ENCODE measurements at places on chromosomes 7 and 10.

DNA sequence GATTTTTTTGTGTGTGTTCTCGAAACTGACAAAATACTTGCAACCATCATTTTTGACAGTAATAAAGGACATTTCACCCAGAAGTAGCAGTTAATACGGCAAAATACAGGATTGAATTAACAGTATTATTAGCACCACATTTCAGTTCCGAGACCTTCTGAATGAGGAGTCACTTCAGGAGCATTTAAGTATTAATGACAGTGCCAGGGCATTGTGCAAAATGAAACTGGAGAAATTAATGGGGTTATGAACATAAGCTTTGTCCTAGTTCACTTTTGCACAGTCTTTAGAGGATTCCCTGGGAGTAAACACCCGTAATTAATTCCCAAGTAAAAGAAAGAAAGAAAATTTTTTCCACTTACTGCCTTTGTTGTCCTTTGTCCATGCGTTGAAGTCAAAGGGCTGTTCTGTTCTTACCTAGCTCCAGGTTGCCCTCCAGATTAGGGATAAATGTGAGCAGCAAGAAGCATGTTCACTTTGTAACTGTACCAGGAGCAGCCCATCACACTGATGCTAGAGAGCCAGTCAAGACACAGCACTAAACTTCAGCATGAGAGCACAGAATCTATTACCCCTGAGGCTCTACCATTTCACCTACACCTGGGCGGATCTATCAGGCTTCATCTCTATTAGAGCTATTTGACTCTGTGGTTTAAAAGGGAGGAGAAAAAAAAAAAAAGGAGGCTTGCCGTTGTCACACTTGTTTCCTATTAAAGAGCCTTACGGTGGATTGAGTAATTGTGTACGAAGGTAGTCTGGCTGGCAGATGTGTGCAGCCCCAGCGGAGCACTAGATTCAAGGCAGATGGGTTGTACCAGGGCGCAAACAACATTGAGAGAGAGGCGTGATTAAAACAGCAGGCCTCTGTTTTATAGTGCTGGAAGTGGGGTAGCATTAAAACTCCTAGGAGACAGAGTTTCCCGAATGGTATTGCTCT lies 297.8 kb upstream of the SEMA3A start:
- DNase-seq, result no peak

- no peak for DNase-seq
These were observed 219.7 kb upstream of the STK17A start for GRCh38 chr7:43363035-43363791.

- no peak for DNase-seq
These were observed 301.1 kb upstream of the LYZL1 start for GRCh38 chr10:28987555-28988320.

GRCh38 chr7:90677486-90678404 lies 81.6 kb downstream of the CDK14 start:
- DNase-seq, result no peak

GRCh38 chr7:114813624-114814023 lies 108.3 kb upstream of the MDFIC start:
- no peak for DNase-seq

DNA sequence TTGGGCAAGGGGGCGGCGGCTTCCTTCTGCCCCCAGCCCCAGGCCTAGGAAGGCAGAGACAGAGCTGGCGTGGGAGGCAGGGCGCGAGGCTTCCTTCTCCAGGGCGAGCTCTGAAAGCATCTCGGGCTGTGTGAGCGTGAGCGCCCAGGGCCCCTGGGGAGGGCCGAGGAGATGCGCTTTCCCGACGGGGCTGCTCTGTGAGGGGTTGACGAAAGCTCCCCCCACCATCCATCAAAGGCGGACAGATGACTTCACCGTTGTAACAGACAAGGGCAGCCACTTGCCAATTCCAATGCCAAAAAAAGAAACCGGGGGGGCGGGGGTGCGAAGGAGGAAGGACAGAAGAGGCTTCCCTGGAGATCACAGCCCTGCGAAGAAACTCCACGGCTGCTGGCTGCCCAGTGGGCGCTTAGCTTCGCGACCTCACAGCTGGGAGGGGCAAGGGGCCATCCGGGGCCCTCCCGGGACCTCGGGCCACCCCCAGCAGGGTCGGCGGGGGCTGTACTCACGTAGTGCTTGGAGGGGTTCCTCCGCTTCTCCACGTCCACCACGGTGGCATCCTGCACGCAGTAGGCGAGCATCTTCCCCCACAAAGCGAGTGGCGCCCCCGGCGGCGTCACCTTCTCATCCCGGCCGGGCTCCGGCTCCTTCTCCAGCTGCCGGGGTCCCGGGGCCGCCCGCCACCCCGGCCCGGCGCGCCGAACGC lies 537 bp downstream of the SH3PXD2A start:
- DNase-seq, result no peak

DNA sequence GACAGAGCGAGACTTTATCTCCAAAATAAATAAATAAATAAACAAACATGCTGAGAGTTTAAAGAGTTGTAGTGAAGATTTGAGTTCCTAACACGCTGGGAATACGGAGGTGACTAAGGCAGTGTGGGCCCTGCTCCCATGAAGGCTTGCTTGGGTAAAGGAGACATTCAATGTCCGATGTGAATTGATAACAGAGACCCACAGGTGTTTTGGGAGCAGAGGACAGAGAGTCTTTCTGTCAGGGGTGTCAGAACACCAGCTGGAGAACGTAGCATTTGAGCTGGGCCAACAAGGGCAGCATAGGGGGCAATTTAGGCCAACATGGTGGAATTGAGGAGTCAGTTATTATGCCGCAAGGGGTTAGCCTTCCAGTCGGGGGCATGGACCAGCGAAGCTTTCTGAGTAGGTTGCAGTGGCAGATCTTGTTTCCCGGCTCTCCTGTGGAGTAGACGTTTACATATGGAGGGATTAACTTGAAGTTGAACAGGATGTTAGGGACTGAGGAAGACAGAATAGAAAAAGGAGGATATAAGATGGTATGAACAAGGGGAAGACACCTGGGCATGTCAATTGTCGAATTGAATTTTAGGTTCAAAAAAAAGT lies 5.6 kb downstream of the PROSER2 start:
- no peak for DNase-seq

DNA sequence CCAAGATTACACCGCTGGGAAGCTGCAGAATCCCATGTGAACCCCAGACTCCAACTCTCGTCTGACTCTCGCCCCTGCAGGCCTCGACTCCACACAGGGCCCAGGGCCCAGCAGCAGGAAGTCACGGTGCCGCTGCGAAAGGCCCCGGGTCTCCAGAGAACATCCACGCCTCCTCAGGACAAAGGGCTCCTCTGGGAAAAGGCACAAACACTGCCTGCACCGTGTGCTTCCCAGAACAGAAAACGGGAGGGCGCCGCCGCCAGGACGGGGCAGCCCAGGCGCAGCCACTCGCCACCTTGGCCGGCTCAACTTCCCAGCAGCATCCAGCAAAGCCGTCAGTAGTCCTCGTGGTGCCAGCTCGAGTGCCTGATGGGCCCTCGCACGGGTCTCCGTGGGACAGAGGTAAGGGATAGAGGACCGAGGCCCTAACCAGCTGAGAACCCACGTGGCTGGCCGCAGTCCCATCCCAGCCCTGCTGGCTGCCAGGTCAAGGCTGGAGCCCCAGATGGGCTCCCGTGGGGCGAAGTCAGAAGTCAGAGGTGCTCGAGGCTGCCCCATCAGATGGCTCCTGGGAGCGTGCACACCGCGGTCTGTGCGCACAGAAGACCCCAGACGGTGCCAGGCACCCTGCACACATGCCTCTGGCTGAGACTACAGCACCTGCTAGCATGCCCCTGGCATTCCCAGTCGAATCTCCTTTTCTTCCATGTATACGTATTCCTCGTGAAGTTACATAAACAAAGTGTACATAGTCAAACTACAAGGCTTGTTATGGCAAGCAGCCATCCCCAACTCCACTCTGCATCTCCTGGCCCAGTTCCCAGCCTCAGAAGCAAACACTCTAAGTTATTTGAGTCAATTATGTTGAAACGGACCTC lies 60.2 kb downstream of the MAD1L1 start:
- no peak for DNase-seq

- no peak for DNase-seq
These were observed 130.0 kb downstream of the THSD7A start for GRCh38 chr7:11701829-11702560.

Measured in CD4-positive, alpha-beta T cell treated with Interleukin-2 at 100 ng/mL for 4 hours (primary cell).